ENCODE measurements at places on chromosomes 13 and 19. TPM values are rescaled to one million over a fixed set of nuclear protein-coding genes. Genes with fewer than 3 reads are reported as not detected.

Gene MADCAM1
- 0.59 TPM for total RNA-seq

DNA sequence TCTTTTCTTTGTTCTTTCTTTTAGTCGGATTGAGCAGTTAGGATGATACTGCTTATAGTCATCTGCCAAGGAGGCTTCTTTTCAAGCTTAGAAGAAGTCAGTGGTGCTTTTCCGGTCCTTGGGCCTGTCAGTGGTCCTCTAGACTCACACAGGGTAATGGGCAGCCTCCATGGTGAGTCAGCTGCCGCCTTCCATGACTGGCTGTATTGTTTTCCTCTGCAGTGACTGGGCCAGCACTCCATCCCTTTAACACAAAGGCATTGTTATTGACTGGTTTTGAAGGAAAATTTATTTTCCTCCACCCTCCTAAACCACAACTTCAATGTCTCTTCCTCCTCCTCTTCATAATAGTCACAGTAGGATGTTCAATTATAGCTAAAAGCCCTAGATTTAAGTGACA lies 47.1 kb upstream of the CNMD start:
- no peak for DNase-seq
- no peaks in the 10 kb centered on the region for H3K4me1 ChIP-seq
- H3K4me3 ChIP-seq, result no peak overlapping the region
- H3K36me3 ChIP-seq, result no peaks in the 10 kb centered on the region

Gene BICRA
- total RNA-seq, result 24.3 TPM

Gene S1PR4
- not detected for total RNA-seq

DNA sequence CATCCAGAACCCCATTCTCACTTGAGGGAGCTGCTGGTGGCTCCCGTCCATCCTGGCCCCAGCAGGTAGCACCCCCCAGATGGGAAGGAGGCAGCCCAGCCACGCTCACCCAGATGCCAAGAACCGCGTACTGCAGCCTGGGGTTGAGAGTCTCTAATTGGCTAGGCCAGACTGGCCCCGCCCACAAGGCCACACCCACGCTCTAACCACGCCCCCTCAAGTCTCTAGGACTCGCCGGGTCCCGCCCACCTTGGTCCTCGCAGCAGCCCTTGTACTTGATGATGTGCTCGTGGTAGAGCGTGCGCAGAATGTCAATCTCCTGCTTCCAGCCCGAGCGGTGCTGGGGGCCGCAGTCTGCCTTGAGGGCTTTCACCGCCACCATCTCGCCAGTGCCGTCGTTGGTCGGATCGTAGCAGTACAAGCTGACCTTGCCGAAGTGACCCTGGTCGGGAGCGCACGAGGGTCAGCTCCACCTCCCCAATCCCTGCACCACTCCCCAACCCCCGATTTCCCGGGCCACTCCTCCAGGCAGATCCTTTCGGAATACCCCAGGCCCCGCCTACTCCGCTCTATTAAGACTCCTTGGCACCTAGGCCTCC lies 14.5 kb upstream of the ICAM3 start:
- H3K27ac ChIP-seq, result no peak overlapping the region
- H3K4me3 ChIP-seq, result no peak overlapping the region
- peak; percentile 69 for DNase-seq

Gene CGB8
- total RNA-seq, result not detected

Gene MCEMP1
- total RNA-seq, result 4.1 TPM

DNA sequence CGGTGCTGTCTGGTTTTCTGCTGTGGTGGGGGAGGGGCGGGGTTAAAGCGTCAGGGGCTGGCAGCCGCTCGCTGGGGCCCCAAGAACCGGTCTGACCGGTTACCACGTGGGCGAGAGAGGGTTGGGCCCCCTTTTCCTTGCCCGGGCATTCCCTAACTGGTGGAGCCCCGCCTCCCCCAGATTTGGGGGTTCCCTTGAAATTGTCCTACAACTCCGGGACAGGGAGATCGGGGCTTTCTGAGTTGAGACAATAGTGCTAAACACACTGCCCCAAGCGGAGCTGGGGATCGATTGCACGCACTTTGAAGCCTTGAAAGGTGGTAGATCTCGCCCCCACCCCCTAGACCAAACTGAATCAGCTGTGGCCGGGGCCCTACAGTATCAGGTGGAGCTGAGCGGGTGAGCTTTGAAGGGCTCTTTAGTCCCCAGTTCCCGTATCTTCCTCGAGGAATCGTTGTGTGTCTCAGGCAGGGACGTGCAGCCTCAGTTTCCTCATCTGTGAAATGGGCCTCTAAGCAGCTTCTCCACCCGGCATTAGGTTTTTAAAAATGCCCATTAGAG lies 4.8 kb downstream of the IER2 start:
- H3K27me3 ChIP-seq, result no peaks in the 10 kb centered on the region
- peak; percentile 68 for DNase-seq
- H3K36me3 ChIP-seq, result peaks cover 17% of the 10 kb centered on the region

Data from A673 (cell line).